Spinal cord (tissue), 10 donors: ENCODE measurements at places on chromosomes 16 and 17.
A peak's percentile ranks its signal among the peaks of the same experiment; 100 is the strongest.

DNA sequence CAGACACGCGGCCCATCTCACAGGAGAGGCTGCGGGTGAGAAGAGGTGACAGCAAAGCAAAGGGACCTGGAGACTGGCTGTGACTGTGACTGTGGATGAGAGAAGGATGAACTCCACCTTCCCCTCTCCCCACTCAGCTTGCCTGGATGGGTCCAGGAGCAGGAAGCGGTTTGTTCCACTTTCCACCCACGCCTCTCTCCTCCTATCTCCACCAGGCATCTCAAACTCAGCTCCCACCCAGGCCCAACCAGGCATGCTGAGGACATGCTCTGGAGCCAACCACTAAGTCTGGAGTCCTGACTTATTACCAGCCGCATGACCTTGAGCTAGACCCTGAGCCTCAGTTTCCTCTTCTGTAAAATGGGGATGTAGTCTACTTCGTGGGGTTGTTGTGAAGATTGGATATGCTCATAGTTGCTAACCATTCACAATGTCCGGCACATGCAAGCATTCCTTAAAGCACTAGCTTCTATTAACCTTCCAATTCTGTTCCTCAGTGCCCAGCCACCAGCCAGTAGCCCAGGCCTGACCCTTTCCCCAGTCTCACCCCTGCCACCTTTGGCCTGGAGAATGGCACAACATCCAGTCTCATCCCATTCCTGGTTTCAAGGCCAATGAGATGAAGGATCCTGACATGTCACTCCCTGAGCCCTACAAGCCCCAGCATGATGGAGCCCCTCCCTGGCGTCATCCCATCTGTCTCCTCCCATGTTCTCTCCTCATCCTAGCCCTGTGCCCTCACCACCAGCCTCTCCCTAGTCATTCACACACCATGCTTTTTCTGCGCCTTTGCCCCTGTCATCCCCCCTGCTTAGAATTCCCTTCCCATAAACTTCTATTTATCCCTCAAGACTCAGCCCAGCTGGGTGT is 2.3 kb downstream of the GAS2L2 start:
- H3K4me3 ChIP-seq = no peak overlapping the region
- H3K27me3 ChIP-seq = peaks cover 19% of the 10 kb centered on the region
- H3K27ac ChIP-seq = no peak overlapping the region
- peaks cover 46% of the 10 kb centered on the region for H3K4me1 ChIP-seq

- DNase-seq = no peak
- H3K27me3 ChIP-seq = peaks cover 4% of the 10 kb centered on the region
- H3K4me1 ChIP-seq = peaks cover 10% of the 10 kb centered on the region
- H3K27ac ChIP-seq = no peak overlapping the region
These were observed 41.4 kb upstream of the ABR start for GRCh38 chr17:1221209-1221608.

DNA sequence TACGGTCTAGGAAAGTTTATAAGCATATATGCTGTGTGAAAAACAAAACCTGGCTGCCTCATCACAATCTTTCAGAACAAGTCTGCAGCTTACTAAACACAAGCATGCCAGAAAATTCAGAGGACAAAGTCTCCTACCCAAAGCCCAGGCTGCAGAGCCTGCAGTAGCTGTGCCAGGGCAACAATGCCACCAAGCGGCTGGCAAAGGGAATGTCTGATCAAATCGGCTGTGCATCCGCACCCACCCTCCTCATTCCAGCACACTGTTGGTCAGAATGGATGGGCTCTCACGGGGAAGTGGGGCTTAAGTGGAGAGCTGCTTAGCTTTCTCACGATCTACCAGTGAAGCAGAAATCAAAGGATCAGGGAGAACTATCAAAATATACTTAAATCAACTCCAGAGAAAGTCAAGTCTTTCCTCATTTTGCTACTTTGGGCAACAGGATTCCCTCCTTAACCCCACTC is 73.5 kb downstream of the CYTH1 start:
- no peaks in the 10 kb centered on the region for H3K27me3 ChIP-seq
- DNase-seq = no peak
- H3K36me3 ChIP-seq = peaks cover 8% of the 10 kb centered on the region
- H3K27ac ChIP-seq = no peak overlapping the region

- no peak for DNase-seq
- H3K4me3 ChIP-seq = no peak overlapping the region
- H3K4me1 ChIP-seq = peaks cover 43% of the 10 kb centered on the region
- no peaks in the 10 kb centered on the region for H3K27me3 ChIP-seq
These were observed 20.2 kb downstream of the ABR start for GRCh38 chr17:1159431-1160180.

- H3K4me3 ChIP-seq = no peak overlapping the region
- no peaks in the 10 kb centered on the region for H3K27me3 ChIP-seq
- H3K4me1 ChIP-seq = peaks cover 24% of the 10 kb centered on the region
- no peaks in the 10 kb centered on the region for H3K36me3 ChIP-seq
- DNase-seq = peak; percentile 74
These were observed 3.0 kb downstream of the ALDH3A1 start for GRCh38 chr17:19744922-19745757.
